ENCODE measurements at places on chromosomes 5 and 9.

DNA sequence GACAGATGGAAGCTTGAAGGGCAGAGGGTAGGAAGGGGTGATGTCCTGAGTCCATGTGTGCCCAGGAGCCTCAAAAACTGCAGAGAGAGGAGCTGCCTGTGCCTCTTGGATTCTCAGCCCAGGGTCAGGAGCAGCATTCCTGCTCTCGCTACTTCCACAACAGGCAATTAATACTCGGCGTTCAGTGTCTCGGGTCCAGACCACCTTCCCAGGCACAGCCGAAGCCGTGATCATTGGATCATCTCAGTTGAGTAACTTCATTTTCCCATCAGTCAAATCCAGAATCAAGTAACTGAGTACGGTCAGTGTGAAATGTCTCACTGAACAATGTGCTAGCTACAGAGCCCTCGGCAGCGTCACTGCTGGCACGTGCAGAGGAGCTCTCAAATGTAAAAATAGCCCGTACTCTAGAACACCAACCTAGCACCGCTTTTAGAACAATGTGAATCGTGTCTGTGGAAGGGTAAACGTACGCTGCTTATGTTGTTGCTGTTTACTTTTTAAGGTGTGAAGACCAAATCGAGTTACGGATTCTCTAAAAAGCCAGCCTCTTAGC is 63.5 kb upstream of the IRX4 start:
- no peak for DNase-seq

DNA sequence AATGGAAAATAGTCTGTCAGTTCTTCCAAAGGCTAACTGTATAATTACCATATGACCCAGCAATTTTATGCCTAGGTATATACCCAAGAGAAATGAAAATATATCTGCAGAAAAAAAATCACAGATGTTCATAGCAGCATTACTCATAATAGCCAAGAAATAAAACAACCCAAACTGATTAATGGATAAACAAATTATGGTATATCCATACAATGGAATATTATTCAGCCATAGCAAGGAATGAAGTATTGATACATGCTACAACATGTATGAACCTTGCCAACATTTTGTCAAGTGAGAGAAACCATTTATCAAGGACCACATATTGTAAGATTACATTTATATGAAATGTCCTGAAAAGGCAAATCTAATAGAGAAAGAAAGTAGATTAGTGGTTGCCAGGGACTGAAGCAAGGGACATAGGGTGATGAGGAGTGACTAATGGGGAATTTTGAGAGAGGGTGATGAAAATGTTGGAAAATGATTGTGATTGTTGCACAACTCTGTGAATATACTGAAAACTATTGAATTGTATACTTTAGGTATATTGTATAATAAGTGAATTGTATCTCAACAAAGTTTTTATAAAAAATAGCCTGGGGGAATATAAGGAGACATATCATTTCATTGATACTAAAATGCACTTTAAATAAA is 114.4 kb downstream of the PBX3 start:
- DNase-seq, result no peak

GRCh38 chr5:5207828-5208227 is 67.7 kb downstream of the ADAMTS16 start:
- no peak for DNase-seq

GRCh38 chr9:81521892-81522291 is 167.5 kb downstream of the TLE1 start:
- DNase-seq, result no peak

DNA sequence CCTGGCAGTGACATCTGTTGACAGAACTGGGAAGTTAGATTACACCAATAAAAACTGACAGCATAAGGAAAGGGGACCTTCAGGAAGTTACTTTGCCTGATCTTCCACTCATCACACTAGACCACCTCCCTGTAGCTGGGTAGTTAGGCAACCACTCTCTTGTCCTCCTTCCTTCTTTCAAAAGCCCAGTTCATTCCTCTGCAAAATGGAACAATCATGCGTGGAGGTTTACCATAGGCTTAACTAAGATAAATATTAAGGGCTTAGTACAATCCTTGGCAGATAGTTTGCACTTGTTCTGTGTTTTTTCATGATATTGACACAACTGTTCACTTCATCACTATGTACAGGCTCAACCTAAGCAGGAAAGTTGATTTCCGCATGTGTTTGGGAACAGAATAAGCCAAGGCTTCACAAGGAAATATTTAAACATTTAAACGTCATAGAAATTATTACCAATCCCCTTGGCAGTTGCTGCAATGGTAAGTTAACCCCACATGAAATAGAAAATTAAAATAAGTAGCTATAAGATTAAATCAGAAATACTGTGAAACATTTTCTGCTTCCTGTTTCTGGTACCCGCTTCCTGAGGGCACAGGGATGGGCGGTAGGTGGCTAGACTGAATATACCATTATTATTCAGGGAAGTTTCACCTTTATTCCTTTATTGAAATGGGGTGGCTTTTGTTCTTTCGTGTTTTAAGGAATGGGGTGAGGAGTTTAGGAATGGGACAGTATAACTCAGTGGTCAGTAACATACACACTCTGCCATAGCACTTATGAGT is 9.9 kb upstream of the PTGER4 start:
- DNase-seq, result no peak

DNA sequence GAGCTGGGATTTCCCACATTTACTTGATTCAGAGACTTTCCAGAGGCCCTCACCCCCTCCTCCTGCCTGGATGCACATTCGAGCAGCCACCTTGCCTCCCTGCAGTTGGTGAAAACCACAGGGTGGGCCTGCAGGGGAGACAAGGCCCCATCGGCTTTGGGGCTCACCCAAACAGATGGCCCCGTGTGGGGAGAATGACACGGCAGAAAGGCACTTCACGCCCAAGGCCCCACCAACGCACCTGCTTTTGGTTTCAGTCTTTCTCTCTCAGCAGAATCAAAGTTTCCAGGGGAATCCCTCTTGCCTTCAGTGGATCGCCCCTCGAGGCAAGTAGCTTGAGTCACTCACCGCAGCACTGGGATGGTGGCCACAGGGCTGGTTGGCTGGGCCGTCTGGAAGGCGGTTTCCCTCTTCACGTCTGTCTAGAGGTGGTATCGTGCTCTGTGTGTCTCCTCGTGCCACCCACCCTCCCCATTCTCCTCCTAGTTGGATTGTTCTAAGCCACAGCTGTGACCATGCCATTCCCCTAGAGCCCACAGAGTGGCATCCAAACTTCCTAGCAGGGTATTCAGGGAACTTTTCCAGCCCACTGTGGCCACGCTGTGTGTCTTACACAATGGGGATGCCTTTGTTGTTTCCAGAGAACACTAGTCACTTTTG is 31.8 kb downstream of the SEC61B start:
- no peak for DNase-seq

- DNase-seq, result peak; percentile 91
Observed at GRCh38 chr5:139517683-139518564, 35.4 kb upstream of the STING1 start.

GRCh38 chr5:78647351-78647818 is 1.2 kb downstream of the LHFPL2 start:
- DNase-seq, result no peak

- DNase-seq, result no peak
Observed at GRCh38 chr9:116674210-116674980, 12.7 kb upstream of the TRIM32 start.

DNA sequence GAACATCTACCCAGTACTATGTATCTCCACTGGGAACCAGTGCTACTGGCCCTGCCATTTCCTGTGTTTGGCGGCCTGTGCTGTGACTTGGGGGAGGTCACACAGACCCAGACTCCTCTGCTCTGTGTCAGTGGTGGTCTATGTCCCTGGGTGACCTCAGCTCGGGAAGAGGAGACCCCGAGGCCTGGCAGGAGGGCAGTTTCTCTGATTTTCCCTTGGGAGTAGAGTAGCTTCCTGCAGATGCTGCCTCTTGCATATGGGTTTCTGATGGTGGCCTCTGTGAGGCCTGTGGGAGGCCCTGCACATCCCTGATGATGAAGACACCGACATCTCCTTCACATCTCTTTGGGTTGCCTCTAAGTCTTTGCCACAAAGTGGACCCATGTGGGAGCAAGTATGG is 13.0 kb upstream of the SMIM32 start:
- no peak for DNase-seq

DNA sequence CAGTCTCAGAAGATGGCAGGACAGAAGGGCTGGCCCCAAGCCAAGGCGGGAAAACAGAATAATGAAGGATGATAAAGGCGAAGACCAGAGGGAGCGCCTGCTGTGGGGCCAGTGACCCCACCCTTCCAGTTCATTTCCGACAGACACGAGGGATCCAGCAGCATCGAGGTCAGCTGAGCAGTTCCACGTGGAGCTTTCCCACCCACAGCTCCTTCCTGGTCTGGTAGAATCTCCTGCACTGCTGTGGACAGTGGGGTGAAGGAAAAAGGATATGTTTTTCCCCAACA is 265.9 kb upstream of the VLDLR start:
- no peak for DNase-seq

- DNase-seq, result no peak
Observed at GRCh38 chr5:107868650-107869409, 198.1 kb upstream of the EFNA5 start.

DNA sequence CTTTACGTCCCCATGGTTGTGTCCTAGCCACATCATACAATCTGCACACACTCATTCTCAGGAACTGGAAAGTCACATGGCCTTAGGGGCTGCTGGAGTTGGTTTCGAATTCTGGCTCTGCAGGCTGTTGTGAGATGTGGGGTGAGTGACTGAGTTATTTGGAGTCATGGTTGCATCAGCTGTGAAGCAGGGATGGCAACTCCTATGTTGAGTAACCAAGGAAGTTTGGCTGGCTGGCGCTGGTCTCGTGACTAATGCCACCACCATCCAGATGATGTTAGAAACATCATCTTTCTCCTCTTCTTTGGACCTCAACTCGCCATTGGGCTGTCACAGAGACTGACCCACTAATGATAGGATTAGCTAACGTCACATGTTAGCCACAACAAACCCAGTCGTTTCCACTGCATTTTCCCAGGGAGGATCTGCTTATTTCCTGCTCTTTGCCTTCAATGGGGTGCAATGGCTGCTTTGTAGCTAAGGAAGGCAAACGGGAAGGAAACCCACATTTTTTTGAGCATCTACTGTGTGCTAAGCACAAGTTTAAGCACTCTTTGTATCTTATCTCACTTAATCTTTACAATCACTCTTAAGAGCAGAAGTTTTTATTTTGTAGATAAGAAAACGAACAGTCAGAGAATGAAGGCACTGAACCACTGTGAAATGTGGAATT is 78.1 kb upstream of the UBTD2 start:
- DNase-seq, result no peak

DNA sequence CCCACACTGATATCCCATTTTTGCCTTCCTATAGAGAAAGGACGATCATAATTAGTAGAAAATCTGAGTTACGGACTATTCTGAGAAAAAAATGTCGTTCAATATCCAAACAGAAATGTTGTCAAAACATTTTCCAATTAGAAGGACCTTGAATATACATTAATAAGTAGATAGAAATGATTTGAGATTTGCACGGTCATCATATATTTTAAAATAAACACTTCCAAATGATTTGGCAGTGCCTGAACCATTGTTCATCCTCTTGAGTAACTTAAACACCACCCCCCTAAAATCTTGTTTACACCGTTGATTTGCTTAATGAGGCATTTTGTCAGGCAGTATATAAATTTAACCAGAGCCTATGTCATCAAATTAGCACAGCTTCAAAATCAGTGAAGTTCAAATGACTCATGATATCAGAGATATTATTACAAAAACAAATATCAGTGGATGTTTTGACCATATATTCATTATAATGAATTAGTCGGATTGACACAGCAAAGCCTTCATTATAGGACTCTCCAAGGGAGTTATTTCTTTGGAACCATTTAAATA is 105.0 kb downstream of the ACTL7B start:
- no peak for DNase-seq

DNA sequence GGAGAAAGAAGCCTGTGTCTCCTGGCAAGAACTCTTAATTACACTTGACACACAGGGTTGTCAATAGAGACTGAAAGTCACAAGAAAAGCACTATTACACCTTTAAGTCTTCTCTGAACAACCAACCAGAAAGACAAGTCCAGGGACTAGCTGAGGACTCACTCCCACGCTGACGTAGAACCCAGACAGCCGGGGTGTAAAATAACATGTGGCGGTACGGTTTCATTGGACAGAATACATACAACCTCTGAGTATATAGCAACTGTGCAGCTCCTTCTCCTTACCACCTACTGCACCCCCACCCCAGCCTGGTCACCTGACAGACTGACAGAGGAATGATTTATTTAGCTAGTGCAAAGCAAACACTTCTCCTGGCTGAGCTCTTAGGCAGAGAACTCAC is 103.4 kb upstream of the RASEF start:
- DNase-seq, result no peak

DNA sequence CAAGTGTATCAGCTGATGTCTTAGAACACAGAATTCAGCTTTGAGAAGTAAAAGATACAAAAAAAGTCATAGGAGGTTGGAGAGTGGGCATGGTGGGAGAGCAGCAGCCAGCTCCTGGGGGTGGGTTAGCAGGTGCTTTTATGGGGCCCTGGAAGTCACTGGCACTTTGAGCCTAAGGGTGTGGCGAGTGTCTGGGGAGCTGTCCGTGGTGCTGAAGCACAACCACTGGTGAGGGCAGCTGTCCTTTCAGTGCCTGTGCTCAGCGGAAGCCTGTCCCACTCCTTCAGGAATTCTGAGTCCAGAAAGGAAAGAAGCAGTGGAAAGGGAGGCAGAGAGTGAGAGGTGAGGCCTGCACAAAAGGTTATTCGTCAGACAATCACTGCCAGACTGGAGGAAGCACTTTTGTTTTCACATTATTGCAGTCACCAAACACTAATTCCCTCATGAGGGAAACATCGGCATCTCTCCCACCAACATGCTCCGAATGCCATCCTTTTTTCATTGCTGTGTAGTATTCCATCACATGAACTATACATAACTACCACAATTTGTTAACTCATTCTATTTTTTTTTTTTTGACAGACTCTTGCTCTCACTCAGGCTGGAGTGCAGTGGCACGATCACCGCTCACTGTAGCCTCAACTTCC is 59.4 kb upstream of the RAPGEF1 start:
- DNase-seq, result peak; percentile 31

GRCh38 chr9:131095666-131096268 is 564 bp upstream of the AIF1L start:
- DNase-seq, result no peak

DNA sequence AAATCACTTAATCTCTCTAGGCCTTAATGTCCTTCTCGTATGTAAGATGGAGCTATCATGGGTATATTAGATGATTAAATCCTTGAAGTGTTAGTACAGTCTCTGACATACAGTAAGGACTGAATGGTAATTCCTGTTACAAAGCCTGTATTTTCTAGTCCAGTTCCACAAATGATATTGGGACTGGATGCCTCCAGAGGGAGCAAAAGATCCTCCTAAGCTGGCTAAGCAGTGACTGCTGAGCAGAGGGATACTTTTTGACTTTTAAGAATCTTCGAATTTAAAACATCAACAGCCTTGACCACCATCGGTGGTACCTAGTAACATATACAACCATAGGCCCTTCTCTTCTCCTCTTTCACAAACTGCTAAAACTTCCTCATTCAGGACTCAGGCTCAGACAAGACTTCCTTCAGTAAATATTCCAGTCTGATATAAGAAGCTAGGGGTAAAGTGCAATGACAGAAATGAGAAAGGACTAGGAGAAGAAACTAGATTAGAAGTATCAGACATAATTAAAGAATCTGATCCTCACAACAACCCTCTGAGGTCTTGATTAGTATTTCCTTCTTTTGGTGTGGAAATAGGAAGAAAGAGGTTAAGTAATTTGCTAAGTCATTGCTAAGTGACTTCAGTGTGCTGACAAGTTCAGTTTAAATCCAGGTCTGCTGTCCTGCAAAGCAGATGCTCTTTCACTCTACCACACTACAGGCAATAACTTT is 13.9 kb downstream of the PTAR1 start:
- no peak for DNase-seq

- no peak for DNase-seq
Observed at GRCh38 chr5:60842871-60843385, 1.1 kb downstream of the ELOVL7 start.
